ENCODE measurements at places on chromosomes 11 and 22. TPM values are rescaled to one million over a fixed set of nuclear protein-coding genes. Genes with fewer than 3 reads are reported as not detected.

Gene ISX
- total RNA-seq = not detected

Gene HBG2
- total RNA-seq = 9,844 TPM

Gene UBE4A
- total RNA-seq = 22.1 TPM

Gene APLNR
- 1.7 TPM for total RNA-seq

Gene MRGPRX4
- 0.96 TPM for total RNA-seq

Gene GTF2H1
- 110 TPM for total RNA-seq

Gene CSF2RB
- 8.7 TPM for total RNA-seq

Gene UBQLNL
- total RNA-seq = not detected

Gene SCGB2A2
- 0.48 TPM for total RNA-seq

Gene ADORA2A
- total RNA-seq = 0.48 TPM

Gene MOGAT2
- 1.9 TPM for total RNA-seq

DNA sequence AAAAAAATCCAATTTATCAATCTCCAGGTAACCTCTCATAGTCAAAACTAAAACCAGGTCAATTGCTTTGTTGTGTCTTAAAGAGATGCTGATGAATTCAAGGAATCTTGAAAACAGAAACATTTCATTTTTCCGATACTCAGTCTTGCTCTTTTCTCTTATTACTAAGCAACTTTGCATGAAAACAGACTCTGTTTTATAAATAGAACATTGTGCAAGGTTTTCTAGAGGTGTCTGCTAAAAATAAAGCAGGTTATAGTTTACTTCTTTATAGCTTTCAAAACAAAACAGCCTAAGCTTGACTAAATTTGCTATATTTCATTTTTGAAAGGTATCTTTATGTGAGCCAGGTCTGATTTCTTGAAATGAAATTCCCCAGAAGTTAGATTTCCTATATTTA lies 109.3 kb downstream of the ARL14EP start:
- DNase-seq = no peak

- DNase-seq = no peak
Measured at GRCh38 chr11:110156503-110156902, 63.3 kb downstream of the ZC3H12C start.

DNA sequence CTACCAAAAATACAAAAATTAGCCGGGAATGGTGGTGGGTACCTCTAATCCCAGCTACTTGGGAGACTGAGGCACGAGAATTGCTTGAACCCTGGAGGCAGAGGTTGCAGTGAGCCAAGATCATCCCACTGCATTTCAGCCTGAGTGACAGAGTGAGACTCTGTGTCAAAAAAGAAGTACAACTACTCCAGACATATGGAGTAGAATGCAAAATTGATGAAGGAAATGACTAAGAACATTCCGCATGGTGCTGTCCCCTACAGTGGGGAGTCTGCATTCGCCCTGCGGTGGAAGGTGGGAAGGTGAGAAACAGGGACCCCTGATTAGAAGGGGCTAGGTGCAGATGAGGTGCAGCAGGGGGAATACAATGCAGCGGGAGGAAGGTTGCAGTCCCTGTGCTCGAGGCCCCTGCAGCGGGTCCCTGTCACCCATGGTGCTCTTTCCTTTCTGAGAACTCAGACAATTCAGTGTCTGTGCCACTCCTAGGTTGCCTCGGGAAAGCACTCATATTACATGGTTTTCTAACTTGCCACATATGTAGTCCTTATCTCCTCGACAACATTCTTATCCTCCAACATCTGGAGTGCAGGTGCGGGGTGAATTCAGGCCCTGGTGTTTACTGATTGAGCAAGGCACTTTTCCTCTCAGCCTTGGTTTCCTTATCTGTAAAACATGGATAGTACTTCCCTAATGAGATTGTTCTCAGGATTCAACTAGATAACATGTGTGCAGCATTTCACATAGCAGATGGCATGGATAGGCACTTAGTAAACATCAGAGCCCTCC lies 5.2 kb downstream of the POLD4 start:
- no peak for DNase-seq

DNA sequence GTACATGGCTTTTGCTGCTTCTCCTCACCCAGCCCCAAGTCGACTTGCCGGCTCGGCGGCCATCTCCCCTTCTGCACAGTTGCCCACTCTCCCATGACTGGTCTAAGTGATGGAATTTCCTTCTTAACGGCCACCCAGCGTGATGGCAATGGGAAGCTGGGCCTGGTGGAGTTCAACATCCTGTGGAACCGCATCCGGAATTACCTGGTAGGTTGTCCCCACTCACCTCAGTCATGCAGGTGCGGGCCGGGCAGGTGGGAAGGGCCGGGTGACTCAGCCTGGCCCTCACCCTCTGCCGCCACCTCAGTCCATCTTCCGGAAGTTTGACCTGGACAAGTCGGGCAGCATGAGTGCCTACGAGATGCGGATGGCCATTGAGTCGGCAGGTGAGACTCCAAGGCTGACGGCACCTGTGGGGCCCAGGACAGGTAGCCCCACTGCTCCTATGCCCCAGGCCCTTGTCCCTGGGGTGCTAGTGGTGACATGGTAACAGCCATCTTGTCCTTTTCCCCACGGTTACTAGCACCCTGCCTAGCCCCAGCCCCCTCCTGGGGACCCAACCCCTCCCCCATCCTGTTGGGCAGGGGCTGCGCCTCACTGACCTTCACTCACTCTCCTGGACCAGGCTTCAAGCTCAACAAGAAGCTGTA lies 28.1 kb downstream of the CAPN1 start:
- DNase-seq = no peak

DNA sequence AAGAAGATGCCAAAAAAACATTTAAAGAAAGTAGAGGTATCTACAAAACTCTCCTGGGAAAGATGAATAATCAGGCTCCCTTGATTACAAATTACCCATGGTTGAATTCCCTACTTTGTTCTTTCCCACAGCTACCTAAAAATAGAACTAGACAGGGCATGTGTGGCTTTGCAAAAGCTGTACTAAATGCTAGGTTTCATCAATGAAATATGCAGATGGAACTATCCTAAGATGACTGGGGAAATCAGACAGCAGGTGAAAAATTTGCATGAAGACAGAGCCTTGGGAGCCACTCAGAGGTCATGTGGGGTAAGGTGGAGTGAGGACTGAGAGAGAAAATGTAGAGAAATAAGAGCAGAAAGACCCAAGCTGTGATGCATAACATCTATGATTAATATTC lies 14.7 kb downstream of the LAYN start:
- no peak for DNase-seq

DNA sequence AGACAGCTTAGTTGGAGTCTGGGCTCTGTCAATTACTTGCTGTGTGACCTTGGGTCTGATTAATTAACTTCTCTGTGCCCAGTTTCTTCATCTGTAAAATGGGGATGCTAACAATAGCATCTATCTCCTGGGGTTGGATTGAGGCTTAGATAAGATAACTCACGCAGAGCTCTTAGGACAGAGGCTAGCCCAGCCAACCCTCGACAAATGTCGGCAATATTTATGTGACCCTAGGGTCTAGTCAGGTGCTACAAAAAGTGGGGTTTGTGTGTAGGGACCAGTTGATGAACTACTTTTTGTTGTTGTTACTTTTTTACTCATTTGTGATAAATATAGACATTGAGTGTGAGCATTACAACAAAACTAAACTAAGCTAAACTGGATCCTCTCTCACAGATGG lies 22.4 kb downstream of the SYT13 start:
- DNase-seq = no peak

- peak; percentile 52 for DNase-seq
Measured at GRCh38 chr11:57294225-57295131, 30.3 kb downstream of the TNKS1BP1 start.

- no peak for DNase-seq
Measured at GRCh38 chr11:78961247-78961646, 386.6 kb upstream of the NARS2 start.

DNA sequence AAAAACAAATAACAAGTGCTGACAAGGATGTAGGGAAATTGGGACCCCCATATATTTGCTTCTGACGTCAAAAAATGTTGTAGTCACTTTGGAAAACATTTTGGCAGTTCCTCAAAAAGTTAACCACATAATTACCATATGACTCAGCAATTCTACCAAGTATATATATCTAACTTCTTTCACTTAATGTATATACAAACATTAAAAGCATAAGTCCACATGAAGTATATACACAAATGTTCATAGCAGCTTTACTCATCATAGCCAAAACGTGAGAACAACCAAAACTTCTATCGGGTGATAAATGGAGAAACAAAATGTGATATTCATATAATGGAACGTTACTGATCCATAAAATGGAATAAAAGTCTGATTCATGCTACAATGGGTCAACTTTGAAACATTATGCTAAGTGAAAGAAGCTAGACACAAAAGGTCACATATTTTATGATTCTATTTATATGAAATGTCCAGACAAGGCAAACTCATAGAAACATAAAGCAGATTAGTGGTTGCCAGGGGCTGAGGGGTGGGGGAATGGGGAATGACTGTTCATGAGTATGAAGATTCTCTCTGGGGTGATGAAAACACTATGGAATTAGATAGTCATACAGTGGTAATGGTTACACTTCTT lies 48.7 kb upstream of the TEAD1 start:
- no peak for DNase-seq

GRCh38 chr22:41690476-41690875 lies 1.8 kb upstream of the SNU13 start:
- DNase-seq = no peak

- no peak for DNase-seq
Measured at GRCh38 chr11:104467404-104467803, 303.5 kb upstream of the PDGFD start.

Measured in umbilical cord (tissue), 2 donors.